ENCODE measurements at places on chromosomes 16 and 17.

GRCh38 chr16:87681981-87682570 is 79.8 kb downstream of the JPH3 start:
- no peak for DNase-seq

- no peak for DNase-seq
Observed at GRCh38 chr16:81562174-81562849, 117.7 kb downstream of the CMIP start.

DNA sequence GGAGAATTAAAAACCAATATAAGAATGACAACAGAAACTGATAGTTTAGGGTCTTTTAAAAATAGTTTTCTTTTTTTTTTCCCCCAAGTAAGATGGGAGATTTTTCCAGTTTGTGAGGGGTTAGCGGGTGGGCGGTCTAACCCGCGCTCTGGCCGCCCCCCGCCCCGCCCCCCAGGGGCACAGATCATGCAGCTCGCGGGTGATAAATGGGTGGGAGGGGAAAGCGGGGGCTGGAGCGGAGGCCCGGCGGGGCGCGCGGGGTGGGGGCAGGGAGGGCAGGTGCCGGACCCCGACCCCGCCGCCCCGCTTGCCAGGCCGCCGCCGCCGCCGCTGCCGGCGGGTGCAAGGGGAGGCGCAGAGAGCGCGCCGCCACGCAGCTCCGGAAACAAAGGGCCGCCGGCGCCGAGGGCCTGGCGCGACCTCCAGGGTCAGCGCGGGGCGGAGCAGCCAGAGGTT is 60.1 kb upstream of the GSE1 start:
- DNase-seq, result no peak

GRCh38 chr17:4893721-4894560 is 5.4 kb upstream of the C17orf107 start:
- DNase-seq, result no peak

DNA sequence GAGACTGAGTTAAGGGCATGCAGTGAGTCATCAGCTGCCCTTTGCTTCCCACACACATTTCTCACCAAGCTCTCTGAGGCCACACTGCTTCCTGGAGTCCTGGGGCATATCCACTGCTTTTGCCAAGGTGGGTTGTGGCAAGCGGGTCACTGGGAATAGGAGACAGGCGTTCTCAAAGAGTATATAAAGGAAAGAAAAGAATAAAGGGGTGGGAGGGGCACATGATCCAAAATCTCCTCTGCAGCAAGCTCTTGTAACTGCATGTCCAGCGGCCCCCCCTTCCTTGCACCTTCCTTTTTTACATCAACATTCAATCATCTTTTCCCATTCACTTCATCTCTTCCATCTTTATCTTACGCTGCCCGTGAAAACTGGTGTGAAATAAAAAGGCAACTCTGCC is 259.1 kb upstream of the RPL38 start:
- no peak for DNase-seq

DNA sequence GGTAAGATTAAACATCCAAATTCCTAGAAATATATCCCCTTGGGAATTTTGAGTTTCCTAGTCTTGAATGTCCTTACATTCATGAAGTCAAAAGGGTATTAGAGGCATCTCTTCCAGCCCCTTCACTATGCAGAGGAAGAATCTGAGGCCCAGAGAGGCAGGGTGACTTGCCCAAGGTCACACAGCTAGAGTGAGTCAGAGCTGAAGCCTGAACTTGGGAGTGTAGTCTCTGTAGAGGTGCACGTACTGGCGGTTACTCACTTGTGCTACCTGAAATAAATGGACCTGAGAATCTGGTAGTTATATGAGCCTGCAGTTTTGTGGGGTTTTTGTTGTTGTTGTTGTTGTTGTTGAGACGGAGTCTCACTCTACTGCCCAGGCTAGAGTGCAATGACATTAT is 164.0 kb downstream of the XYLT1 start:
- no peak for DNase-seq

Measured in stimulated activated CD8-positive, alpha-beta memory T cell treated with anti-CD3 and anti-CD28 coated beads, Interleukin-15, amount 100 ng/mL, for 48 hours (primary cell).